NCI-H2081 treated with DMSO at 0.1 percent for 48 hours (cell line): ENCODE measurements at places on chromosomes 3 and 15.

GRCh38 chr3:106631373-106632108 is 745.7 kb upstream of the CCDC54 start:
- DNase-seq: no peak

DNA sequence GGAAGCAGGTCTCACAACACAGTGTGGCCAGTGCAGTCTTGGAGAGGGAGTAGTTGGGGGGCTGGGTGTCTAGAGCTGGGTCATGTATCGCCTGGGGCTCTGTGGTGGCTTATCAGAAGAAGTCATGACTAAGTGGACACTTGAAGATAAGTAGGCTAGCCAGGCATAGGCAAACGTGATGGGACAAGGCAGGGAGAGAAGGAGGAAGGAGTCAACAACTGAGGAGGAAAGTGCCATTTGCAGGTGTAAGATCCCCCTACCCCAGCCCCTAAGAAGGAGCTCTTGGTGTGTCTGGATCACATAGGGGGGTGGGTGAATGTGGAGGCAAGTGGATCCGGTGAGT is 352.3 kb downstream of the LRTM1 start:
- no peak for DNase-seq

DNA sequence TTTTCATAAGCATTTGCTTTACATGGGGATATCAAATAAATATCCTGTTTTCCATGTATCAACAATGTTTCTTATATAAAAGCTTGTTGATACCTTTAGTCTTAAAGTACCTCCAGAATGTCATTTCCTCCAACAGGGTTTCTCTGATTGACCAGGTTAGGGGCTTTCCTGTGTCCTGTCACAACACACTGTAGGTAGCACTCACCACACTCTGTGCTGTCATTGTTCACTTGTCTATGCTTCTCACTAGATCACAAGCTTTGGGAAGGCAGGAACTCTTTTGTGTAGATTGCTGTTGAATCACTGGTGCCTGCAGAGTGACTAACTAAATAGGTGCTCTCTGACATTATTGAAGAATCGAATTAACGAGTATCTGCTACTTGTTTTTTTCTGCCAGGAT is 49.8 kb downstream of the USP50 start:
- no peak for DNase-seq

GRCh38 chr15:83928878-83929418 is 275.0 kb downstream of the ADAMTSL3 start:
- DNase-seq: no peak

DNA sequence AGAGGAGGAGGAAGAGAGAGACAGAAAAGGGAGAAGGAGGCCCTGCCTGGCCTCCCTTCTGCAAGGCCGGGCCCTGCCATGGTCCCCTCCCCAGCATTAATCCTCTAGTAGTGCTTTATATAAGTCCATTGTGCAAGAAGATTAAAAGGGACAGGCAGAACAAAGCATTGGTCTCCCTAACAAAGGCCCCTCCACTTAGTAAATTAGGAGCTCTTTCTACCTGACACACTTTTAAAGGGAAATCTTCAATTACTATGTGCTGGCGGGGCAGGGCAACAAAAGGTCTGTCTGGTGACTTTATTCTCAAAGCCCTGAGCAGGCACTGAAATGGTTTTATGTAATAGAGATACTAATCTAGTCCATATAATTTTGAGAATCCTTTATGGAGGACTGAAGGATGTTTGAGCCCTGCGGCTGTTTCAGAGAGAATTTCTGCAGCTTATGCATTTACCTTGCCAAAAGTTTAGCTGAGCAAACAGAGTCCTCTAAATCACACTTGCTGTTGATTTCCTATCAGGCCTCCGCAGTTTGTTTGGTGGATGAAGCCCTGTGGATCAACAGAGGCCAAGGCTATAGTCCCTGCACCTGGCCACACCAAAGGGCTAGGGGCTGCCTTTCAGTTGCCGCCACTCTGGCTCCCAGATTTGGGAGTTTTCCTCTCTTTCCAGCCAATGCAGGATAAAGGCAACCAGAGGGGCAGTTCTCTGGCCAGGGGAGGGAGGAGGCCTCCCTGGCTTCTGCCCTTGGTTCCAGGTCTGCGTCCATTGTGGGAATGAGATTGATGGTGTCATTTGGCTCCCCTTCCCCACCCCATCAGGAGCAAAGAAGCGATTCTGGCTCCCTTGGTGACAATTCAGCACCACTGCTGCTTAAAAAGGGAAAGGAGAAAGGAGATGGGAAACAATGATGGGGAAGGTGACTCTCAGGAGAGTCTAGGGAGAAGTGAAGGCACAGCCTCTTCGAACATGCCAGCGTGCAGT is 148.0 kb downstream of the MEGF11 start:
- no peak for DNase-seq

GRCh38 chr3:25945836-25946235 is 155.9 kb downstream of the OXSM start:
- DNase-seq: no peak

- no peak for DNase-seq
Measured at GRCh38 chr3:49135499-49135898, 2.6 kb upstream of the LAMB2 start.

- DNase-seq: no peak
Measured at GRCh38 chr3:30426293-30426993, 180.0 kb upstream of the TGFBR2 start.

DNA sequence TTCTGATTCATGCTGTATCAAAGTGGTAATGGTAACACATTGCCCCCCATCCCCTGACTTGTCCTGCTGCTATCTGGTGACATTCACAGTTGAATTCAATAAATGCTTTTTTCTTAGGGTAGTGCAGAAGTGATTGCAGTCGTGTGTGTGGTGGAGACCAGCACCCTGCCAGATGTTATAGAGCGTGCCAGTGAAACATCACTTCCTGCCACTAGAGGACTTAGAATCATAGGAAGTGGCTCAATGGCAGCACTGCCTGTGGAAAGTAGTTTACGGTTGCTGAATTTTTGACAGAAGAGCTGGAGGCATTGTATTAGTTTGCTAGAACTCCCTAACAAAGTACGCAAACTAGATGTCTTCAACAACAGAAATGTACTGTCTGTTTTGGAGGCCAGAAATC is 37.4 kb upstream of the P2RY12 start:
- DNase-seq: no peak
